ENCODE measurements at places on chromosomes 12 and 14.

- DNase-seq: no peak
Measured at GRCh38 chr14:76662580-76662979, 98.7 kb upstream of the VASH1 start.

- no peak for DNase-seq
Measured at GRCh38 chr12:108379823-108380222, 40.7 kb upstream of the CMKLR1 start.

DNA sequence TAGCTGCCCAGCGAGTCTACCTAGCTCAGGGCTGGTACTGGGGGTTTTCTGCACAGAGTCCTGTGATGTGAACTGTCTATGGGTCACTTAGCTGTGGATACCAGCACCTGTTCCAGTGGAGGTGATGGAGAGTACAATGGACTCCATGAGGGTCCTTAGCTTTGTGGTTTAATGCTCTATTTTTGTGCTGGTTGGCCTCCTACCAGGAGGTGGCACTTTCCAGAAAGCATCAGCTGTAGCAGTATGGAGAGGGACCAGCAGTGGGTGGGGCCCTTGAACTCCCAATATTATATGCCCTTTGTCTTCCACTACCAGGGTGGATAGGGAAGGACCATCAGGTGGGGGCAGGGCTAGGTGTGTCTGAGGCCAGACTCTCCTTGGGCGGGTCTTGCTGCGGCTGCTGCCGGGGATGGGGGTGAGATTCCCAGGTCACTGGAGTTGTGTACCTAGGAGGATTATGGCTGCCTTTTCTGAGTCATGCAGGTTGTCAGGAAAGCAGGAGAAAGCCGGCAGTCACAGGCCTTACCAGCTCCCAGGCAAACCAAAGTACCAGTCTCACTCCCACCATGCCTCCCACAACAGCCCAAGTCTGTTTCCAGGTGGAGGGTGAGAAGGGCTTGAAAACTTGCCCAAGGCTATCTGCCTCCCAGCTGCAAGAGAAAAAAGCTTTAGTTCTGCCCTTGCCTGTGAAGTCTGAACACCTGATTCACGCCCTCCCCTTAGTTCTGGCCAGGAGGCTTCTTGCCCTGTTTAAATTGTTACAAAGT lies 163.0 kb upstream of the NUDT4 start:
- no peak for DNase-seq

- no peak for DNase-seq
Measured at GRCh38 chr12:124021007-124021406, 48.0 kb downstream of the ZNF664 start.

DNA sequence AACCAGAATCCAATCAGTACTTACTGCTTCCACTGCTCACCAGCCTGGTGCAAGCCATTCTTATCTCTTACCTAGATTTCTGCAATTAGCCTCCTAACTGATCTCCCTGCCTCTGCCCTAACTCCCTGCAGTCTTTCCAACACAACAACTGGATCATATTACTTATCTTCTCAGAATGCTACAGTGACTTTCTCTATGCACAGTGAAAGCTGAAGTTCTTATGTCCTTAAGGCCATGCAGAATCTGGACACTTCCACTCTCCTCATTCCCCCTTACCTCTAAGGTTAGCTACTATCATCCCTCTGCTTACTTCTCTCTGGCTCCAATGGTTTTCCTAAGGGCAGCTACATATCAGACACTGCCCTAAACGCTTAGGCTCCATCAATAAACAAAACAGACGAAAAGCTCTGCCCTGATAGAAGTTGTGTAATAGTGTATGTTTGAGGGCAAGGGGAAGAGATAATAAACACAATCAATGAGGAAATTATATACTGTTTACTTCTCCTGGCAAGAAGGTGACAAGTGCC lies 4.0 kb downstream of the KTN1 start:
- no peak for DNase-seq

GRCh38 chr12:56978397-56979138 lies 21.2 kb upstream of the RDH16 start:
- DNase-seq: no peak

DNA sequence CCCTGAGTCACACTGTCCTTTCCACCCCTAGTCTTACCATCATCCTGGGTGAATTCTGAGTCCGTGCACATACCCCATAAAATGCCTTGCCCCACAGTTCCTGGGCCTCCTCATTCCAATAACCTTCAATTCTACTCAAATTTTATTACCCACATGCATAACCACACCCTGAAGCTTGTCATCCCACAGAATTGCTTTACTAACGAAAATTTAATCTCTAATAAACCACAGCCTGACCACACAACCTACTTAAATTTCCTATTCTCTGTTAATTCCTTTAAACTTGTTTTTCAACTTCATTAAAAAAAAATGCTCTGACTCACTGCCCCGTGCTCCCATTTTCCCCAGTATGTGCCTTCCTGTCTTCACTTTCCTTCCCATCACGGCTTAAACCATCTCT lies 205.9 kb downstream of the PHLDA1 start:
- no peak for DNase-seq

DNA sequence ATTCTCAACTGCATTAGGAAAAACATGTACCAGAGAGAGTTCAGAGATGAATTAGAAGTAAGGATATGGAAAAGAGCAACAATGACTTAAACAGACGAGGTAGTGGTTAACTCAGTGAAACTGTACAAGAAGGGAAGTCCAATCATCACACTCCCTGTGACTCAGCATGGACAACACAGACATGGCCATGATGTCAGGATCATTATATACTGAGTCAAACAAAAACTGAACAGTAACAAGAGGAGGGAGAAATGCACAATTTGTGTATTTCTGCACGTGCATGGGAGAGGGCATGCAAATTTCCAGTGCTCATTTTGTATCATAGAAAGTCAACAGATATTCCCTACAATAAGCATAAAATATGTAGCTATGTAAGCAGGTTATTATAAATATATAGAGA lies 1037.8 kb downstream of the BCL11B start:
- DNase-seq: no peak

- DNase-seq: peak; percentile 62
Measured at GRCh38 chr14:23119363-23120327, 590 bp upstream of the CEBPE start.

DNA sequence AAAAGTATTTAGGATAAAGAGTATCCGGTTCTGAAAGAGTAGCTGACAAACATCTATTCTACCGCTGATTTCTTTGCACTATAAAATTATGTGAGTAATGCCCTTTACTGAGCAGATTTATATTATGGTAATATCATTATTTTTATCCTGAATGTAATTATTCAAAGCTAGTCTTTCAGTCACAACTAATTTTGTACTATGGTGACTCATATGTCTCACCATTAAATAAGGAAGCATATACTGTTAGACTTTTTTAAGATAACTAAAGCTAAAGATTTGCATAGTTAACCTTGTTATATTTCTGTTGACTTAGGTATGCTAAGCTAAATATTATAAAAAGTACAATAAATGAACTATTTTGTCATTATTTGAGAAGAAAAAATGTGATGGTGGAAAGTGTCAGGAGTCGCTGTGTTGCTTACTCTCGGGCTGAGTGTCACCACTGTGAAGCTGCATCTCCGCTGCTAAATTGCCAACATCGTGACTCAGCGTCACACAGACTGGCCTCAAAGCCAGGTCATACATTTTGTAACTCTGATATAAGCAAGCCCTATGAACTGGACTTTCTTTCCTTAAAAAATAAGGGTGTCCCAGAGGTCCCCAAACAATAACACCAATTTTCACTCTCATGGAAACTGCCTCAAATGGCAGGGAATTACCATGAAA lies 69.1 kb upstream of the SSTR1 start:
- DNase-seq: no peak

DNA sequence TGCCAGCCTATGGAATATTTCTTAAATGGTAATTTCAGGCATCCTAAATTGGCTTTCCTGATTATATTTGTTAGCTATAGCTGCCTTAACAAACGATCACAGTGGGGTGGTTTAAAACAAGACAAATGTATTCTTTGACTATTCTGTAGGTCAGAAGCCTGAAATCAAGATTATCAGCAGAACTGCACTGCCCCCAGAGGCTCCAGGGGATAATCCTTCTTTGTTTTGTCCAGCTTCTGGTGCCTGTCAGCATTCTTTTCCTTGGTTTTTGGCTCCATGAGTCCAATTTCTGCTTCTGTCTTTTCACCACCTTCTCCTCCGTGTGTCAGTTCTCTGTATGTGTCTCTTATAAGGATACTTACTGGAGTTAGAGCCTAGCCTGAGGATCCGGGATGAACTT lies 1282.2 kb upstream of the USP15 start:
- no peak for DNase-seq

GRCh38 chr14:36238666-36239363 lies 62.3 kb upstream of the PTCSC3 start:
- DNase-seq: no peak

DNA sequence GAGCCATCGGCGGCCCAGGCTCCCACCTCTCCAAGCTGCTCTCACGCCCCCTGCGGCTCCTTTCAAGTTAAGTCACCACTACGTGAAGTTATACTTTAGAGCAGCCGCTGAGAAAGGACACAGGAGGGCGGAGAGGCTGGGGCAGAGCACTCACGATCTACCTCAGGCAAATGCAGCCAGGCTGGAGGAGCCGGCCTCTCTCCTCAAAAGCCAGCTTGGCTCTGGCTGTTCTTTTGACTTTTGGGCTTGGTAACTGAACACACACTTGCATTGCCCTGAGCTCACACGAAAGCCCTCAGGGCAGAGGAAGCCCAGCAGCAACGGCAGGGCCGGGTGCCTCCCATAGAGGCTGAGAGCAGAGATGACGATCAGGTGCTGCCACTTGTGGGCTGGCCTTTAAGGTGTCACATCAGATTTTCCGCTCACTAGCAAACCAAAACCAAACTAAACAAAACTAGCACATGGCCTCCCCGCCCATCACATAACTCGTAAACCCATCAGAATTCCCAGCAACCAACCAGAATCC lies 75.2 kb downstream of the PITPNM2 start:
- DNase-seq: no peak

Data from tibial artery (tissue), 4 donors.